Inflammatory macrophage (primary cell): ENCODE measurements at places on chromosomes 4 and X.

GRCh38 chr4:36274158-36274557, 7.3 kb upstream of the DTHD1 start:
- no peak for DNase-seq

GRCh38 chrX:65976161-65976560, 63.7 kb downstream of the VSIG4 start:
- DNase-seq, result no peak

DNA sequence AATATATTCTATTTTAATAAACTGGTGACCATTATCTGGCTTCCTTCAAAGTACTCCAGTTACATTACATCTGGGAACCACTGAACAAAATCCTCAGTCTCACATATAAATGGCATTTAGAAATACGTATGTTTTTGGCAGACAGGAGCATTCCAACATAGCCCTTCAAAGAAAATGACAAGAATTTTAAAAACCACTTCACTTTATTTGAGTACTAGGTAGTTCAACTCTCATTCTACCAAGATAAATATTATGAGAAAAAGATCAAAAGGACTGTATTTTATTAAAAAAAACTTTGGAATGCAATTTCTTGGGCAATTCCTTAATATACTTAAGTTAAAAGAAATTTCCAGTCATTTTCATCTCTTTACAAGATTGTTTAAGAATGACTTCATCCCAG, 17.6 kb downstream of the TNIP3 start:
- DNase-seq, result no peak

- peak; percentile 2 for DNase-seq
These were observed 103.4 kb upstream of the PAK3 start for GRCh38 chrX:110992611-110993010.

DNA sequence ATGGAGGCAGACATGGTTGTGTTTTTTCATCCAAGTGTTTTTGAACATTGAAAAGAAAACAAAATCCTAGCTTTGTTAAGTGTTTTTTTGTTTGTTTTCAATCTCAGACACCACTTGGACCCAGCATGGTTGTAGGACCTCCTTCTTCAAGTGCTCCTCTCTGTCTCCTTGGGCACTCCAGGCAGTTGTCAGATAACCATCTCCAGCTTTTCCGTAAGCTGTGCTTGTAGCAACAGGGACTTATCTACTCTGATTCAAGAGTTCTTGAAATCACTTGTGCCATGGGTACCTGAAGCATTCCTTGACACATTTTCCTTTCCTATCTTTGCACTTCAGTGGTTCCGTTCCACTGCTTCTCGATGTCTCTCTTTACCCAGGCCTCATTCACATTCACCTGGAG, 334.9 kb upstream of the DDX53 start:
- DNase-seq, result no peak

DNA sequence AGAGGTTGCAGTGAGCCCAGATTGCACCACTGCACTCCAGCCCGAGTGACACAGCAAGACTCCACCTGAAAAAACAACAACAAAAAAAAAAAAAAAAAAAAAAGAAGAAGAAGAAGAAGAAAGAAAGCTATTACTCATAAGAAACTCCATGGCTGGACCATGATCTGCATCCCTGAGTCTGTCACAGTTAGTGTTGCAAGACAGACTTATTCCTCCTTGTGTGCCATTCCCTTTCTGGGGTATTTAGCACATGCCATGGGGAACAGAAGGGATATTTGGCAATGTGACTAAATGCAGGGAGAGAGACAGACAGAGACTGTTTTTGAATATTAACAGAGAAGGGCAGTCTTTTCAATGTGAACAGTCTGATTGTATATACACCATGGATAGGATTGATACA, 16.7 kb upstream of the PDS5A start:
- DNase-seq, result peak; percentile 19

DNA sequence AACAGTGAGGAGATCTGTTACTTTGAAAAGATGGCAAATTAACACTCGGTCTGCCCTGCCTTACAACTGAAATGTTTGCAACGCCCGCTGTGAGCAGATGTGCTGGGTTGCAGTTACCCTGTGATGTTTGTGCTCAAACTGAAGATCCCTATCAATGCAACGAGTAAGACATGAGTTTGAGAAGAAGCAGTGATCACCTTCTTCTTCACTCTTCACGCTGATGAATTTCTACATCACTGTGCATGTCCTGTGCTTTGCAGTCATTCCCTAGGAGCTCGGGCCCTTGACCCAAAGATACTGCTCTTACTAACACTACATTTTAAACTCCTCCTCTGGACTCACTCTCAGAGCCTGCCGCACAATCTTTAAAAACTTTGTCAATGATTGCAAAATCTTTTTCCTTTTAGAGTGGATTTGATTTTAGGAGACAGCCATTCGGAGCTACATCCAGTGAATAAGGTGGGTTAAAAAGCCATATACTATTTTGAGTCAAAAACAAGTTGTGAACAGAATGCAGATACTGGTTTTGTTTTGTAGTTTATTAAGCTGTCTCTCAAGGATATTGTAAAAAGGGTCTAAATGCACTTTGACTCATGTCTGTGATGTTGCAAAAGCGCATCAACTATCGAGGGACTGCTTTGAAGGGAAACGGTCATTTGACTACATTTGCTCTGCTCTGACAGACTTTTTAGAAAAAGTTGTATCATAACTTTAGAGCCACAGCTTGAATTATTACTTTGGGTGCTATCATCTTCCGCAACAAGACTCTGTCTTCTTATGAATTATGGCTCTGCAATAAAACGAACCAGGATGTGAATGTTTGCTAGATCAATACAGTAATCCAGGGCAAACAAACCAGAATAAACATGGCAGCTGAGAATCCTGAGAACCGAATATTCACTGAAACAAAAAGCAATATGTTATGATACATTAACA, 5.7 kb upstream of the RHOH start:
- no peak for DNase-seq

DNA sequence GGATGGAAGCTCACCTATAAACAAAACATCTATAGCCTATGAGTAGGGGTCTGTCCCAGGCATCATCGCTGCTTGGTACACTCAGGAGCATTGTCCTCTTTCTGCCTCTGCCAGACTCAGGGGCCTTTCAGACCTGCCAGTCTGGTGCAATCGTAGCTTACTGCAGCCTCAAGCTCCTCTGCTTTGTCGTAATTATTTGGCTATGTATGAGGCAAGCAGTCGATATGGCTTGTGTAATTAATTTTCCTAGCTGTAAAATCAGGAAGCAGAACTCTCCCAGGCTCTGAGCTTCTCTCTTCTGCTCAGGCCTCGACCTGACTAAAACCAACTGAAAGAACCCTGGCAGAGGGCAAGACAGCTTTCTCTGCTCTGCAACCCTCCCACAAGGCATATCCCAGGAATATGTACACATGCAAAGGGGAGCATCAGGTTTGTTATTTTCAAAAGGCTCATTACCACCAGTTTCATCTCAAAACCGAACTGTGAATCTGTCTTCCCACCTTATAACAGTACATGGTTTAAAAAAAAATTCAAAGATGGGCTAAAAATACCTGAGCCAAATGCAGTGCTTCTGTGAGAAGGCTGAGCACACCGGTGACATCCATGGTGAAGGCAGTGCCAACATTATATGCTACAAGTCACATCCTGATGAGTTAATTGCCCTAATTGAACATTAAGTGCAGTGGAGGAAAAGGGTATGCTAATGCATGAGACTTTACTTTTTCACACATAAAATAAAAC, 309.2 kb upstream of the EMCN start:
- DNase-seq, result peak; percentile 60
